ENCODE measurements at places on chromosomes 5 and 9.
A peak's percentile ranks its signal among the peaks of the same experiment; 100 is the strongest.

DNA sequence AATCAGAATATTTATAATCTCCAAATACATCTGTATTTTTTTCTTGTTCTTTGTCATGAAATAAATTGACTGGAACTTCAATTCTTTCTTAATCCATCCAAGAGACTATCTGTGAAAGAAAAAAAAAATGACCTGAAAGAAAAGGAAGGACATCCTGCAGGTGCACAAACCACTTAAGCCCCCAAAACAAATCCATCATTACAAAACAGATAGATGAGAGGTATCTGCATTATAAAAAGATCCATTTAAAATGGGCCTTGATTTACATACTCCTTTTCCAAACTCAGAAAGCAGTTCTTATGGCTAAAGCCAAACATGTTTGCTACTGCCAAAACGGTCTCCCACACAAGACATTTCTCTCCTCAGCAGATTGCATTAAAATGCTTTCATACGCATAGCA lies 85.5 kb downstream of the ELAVL2 start:
- DNase-seq = no peak

DNA sequence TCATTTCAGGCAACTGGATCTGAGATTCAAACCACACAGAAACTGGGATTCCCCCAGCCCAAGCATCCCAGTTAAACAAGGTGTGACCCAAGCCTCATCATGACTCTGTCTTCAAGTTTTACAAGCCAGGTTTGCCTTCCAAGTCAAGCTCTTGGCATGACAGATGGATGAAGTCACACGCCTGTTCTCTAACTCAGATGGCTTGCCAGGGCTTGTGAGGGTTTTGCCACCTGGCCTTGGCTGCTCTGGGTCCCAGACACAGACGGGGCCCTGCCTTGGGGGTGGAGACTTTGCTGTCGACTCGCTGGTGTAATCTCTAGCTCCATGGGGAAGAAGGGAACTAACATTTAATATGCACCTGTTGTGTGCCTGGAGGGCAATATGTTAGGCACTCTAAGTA lies 95.8 kb upstream of the RARS1 start:
- DNase-seq = no peak

- no peak for DNase-seq
Observed at GRCh38 chr5:109063223-109063622, 315.5 kb downstream of the FER start.

GRCh38 chr5:116864157-116864837 lies 289.7 kb upstream of the SEMA6A start:
- peak; percentile 15 for DNase-seq

GRCh38 chr9:126499911-126500599 lies 113.7 kb upstream of the LMX1B start:
- DNase-seq = no peak
